ENCODE measurements at places on chromosomes 2 and 18.

DNA sequence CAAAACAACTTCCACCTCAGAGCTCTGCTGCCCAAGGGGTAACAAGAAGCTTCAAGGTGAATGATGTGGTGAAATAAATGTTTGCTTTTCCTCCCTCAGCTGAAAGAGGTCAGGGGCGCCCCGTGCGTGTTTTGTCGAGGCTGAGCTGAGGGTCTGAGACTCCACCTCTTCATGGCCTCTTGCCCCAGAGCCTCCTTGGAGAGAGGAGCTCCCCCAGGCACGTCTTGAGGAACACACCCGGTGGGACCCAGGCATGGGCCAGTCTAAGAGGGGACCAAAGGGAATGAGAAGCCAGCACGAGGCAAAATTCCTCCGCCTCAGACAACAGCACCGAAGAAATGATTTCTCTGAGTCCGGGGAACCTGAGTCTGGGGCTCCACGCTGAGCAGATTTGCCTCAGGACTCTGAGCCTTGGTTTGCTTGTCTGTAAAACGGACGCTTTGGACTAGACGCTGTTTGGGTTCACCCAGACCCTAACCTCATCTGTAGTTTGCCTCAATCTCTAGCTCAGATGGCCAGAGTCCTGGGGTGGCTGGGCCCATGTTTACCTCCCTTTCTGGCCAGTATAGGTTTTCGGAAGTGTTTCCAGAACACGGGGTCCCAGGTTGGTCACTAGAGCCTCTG, 56.4 kb upstream of the ODC1 start:
- no peak for DNase-seq

DNA sequence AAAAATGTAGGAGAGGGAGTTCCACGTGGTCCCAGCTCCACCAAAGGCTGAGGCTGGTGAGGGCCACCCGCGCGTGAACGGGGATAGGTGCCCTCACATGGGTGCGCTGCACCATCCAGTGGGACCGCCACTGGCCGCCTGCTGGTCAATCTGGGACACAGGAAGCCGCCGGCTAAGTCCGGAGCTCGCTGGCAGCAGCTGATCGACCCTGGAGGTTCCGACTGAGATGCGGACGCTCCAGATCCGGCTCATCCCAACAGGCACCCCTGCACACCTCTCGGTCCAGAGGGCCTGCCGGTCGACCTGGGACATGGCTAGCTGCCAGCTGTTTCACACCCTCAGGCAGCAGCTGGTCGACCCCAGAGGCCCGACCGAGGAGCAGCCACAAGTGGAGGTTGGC, 116.5 kb upstream of the ANKRD30BL start:
- no peak for DNase-seq

DNA sequence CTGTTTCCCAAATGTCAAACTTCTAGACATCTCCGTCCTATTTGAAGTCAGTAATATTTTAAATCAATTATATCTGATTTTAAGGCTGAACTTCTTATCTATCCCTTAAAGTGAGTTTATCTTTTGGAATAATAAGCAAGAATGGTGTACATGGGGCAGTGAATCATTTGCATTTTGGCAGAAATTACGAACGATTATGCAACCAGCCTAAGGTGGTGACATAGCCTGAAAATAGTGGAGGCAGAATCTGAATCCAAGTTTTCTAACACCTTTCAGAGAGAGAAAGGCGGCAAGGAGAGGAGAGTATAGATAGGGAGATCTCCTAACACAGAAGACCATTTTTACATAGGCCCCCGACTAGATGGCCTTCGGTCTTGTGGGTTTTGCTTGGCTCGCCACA, 10.7 kb downstream of the ZBTB14 start:
- no peak for DNase-seq

DNA sequence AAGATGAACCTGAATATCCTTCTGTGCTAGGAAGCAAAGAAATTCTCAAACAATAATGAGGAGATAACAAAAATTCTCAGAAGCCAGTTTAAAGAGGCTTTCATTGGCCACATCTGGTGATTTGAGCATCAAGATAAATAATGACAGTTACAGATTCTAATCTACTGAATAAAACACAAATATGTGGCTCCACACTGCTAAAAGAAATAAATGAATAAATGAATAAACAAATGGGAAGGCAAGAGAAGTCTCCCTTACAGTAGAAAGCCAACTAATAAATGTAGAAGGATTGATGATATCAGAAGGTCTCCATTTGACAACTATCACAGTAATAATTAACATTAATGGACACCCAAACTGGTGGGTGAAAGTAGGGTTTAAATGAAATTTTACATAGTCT, 54.6 kb upstream of the ADAM23 start:
- no peak for DNase-seq

- no peak for DNase-seq
Observed at GRCh38 chr2:132562245-132562644, 107.8 kb downstream of the LYPD1 start.

GRCh38 chr2:168039881-168040280, 207.5 kb downstream of the STK39 start:
- DNase-seq = no peak

DNA sequence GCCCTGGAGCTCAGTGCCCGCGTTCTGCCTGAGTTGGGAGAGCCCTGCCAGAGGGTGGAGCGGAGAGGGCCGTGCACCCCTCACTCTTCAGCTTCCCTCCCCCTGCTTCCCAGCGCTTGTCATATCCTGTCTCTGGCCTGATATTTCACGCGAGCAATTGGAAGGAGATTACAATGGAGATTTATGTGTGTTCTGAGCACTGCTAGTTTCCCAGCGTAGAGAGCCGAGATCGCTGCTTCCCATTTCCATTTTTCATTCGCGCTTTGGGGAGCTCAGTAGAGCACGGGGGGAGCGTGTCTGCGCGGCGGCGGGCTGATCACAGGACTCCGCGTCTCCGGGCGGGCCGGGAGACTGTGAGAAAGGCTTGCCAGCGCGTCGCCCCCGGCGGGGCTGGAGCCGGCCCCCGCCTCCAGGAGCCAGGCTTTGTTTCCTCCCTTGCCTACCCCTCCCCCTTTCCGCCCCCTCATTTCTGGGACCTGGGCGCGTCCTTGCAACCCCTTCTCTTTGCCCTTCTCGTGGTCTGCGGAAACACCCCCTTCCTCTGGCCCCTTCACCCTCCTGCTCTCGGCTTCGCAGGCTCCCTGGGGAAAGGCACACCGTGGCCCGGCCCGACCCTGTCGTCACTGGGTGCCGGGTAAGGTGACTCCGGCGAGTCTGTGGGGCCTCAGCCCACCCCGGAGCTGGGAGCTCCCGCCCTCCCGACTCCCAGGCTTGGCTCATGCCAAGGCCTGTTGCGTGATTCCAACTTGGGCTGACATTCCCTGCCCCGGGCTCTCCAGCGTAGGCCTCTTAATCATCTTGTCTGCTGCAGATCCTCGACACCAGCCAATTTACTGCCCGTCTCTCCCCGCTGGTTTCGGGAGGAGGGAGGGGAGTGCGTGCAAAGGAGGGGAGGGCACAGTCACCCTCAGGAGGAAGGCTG, 5.8 kb downstream of the DLX2 start:
- DNase-seq = no peak
